ENCODE measurements at places on chromosomes 5 and 9. TPM values are rescaled to one million over a fixed set of nuclear protein-coding genes. Genes with fewer than 3 reads are reported as not detected.

Gene FOXD4L3
- 1.4 TPM for total RNA-seq

Gene SYK
- total RNA-seq, result 8.0 TPM

Gene DBH
- total RNA-seq, result 1.5 TPM

Gene FCN2
- total RNA-seq, result not detected

Gene HRCT1
- total RNA-seq, result 4.6 TPM

Gene SEMA4D
- 151 TPM for total RNA-seq

Gene CYLC2
- total RNA-seq, result not detected

Gene BHMT
- 0.73 TPM for total RNA-seq

Gene EGFLAM
- 0.56 TPM for total RNA-seq

Data from dorsolateral prefrontal cortex (tissue), 122 donors.